ENCODE measurements at places on chromosomes 1 and 21.

- no peak for DNase-seq
Measured at GRCh38 chr1:64948216-64948615, 18.1 kb downstream of the JAK1 start.

GRCh38 chr1:202268817-202269216, 72.9 kb downstream of the UBE2T start:
- DNase-seq, result no peak

DNA sequence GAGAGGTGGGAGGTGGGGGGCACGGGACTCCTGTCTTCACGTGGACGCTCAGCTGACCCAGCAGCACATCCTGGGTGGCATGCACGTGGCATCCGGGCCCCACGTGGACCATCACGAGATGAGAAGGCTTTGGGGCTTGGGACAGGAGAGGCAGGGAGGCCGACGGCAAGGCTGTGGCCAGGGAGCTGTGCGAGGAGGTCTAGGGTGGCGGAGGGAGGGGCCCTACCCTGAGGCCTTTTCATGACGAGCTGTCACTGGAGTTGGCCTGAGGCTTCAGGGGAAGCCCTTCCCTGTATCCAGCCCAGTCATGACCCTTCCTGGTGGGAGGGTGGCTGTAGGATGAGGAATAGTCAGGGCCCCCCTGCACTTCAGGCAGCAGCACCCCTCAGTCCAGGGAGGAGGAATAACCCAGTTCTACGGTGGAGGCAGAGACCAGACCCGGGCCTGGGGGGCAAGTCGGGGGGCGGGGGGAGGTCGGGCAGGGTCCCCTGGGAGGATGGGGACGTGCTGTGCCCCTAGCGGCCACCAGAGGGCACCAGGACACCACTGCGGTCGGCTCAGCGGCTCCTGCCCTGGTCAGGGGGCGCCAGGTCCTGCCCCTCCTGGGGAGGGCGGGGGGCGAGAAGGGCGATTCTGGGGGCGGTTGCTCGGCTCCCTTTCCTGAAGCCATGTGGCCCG, 2.0 kb upstream of the PERM1 start:
- DNase-seq, result no peak

DNA sequence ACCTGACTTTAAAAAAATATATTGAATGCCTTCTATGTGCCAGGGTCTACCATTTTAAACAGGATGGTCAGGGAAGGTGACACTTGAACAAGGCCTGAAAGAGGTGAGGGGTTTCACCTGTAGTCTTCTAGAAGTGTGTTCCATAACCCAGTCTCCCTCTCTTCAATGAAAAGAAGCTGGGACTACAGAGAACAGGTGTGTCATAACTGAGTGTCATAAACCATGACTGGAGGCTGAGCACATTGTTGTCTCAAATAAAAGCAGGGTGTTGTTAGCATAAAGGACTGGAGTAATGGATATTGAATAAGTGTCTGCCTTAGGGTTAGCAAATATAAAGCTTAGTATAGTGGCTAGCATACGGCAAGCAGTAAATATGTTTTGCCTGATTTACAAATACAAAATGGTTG, 65.4 kb downstream of the SYDE2 start:
- DNase-seq, result no peak

GRCh38 chr1:230293390-230293700, 132.8 kb downstream of the PGBD5 start:
- no peak for DNase-seq

GRCh38 chr1:179781962-179782361, 38.9 kb downstream of the FAM163A start:
- DNase-seq, result no peak

GRCh38 chr1:22711071-22711470, 432 bp downstream of the EPHB2 start:
- DNase-seq, result no peak

DNA sequence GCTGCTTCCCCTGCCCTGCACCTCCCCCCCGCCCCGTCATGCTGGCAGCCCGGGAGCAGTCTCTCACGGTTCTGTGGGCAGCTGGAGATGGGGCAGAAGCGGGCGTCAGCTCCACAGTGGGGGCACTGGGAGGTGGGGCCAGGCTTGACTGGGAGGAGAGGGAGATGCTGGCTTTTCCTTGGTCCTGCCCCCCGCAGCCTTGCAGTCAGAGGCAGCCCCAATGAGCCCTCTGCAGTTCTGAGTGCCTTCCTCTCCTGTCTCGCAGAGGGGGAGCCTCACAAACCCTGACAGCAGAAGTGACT, 21.7 kb downstream of the ARHGEF10L start:
- no peak for DNase-seq

- DNase-seq, result no peak
Measured at GRCh38 chr1:220119043-220119512, 25.1 kb downstream of the IARS2 start.

DNA sequence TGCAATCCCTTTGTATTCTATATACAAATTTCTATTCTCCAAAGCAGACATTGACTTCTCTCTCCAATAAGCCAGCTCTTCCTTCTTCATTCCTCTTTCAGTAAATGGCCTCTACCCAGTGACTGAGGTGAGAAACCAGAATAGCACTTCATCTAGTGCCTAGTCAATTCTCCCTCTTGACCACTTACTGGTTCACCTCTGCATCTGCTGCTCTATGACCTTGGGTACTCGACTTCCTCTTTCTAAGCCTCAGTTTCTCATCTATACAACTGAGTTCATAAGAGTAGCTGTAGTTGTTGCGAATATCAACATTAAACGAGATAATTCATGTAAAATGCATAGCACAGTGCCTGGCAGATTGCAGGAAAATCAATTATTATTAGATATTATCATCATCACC, 12.4 kb downstream of the LYST start:
- no peak for DNase-seq

DNA sequence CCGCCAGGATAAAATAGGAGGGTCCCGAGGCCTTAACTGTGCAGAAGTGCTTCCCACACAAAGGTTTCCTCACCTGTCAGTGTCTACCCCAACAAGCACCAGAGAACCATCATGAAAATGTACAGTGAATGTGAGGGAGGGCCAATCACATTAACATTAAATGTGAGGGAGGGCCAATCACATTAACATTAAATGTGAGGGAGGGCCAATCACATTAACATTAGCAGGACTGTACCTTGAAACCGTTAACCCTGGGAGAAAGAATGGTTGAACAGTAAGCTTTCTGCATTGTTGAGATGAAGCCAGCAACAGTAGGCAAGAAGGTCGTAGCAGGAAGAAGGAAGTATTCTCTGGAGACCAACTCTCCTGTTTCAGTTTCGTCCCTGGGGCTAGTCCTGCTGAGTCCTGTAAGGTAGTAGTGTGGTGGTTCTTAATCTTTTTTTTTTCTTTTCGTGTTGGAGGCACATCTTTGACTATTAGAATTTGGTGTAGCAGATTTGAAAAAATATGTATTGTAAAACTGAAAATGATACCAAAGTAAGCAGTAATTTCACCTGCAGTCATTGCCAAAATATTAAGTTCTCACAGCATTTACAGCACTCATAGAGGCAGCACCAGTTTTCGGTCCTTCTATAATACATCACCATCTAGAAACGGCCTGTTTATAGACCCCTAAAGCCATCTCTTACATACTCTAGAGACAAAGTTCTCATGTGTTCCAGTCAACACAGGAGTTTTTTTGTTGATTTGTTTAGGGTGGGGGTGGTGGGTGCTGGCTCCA, 98.6 kb upstream of the PPP2R5A start:
- peak; percentile 81 for DNase-seq

- DNase-seq, result peak; percentile 98
Measured at GRCh38 chr1:89670163-89670562, 37.2 kb downstream of the LRRC8C start.

DNA sequence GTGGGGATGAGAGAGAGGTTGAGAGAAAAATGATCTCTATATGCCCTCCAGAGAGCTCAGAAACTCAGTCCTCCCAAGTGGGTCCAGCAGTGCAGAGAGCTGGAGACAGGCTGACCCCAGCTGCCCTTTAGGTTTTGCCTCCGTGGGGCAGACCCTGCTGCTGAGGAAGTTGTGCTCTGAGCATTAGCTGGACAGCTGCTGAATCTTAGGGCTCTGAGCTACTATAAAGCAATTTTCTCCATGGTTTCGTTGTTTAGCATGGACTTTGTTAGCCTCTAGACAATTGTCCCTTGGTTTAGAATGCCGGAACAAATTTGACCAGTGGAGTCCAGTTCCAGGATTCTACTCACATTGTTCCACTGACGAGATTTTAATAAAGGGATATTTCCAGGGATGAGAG, 22.1 kb downstream of the BATF3 start:
- DNase-seq, result no peak

DNA sequence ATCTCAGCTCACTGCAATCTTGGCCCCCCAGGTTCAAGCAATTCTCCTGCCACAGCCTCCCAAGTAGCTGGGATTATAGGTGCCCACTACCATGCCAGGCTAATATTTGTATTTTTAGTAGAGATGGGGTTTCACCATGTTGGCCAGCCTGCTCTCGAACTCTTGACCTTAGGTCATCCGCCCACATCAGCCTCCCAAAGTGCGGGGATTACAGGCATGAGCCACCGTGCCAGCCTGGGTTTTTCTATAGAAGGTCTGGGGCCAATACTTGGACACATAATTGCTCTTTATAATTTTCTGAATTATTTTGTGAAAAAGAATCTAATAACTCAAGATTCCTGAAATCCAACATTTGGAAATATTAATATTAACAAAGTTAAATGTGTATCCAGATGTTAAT, 1267.7 kb upstream of the ADGRL4 start:
- no peak for DNase-seq

- no peak for DNase-seq
Measured at GRCh38 chr21:31892686-31893085, 19.9 kb downstream of the HUNK start.

GRCh38 chr1:91889717-91890459, 3.9 kb upstream of the TGFBR3 start:
- DNase-seq, result no peak

- DNase-seq, result no peak
Measured at GRCh38 chr21:45331531-45332147, 43.9 kb upstream of the POFUT2 start.

- no peak for DNase-seq
Measured at GRCh38 chr1:199646761-199647160, 380.7 kb upstream of the NR5A2 start.

- DNase-seq, result no peak
Measured at GRCh38 chr1:219266524-219266923, 92.8 kb downstream of the LYPLAL1 start.

DNA sequence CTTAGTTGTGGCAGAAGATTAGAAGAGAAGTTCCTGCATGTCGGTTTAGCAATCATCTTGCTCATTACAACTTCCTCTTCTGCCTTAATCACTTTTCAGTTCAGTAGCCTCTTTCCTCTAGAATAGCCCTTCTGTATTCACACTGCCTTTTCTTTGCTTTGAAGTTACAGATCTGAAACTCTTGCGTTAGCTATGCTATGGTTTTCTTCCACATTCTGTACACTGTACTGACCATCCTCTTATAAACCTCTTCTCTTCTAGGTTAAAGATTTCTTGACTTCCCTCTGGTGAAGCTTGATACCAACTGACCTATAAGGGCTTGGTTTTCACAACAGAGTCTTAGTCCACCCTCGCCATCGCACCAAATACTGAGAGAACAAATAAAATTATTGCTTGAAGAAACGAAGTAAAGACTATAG, 35.0 kb downstream of the C21orf91 start:
- DNase-seq, result peak; percentile 96

GRCh38 chr1:19815801-19816736, 986 bp upstream of the RNF186 start:
- no peak for DNase-seq

DNA sequence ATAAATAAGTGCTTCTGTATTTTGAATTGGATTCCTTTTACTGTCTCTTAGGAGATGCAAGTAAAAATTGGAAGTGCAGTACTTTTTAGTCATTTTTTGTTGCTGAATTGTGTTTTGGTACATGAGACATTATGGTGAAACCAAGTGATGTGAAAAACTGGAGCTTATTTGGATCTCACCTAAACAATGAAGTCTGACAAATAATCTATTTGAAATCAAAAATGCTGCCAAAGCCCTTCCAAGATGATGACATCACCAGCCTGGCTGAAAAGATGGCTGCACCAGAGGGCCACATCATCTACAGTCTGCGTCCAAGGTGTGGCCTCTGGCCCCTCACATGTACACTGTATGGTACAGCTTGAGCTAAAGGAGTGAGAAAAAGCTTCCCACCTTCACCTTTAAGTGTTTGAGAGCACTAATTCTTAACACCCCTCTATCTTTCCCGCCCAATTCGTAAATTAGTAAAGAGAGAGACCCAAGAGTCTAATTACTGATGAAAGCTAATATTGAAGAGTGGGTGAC, 192.5 kb upstream of the ST6GALNAC5 start:
- no peak for DNase-seq

GRCh38 chr1:25520446-25521061, 22.9 kb upstream of the LDLRAP1 start:
- DNase-seq, result peak; percentile 42

GRCh38 chr1:185699874-185700273, 34.3 kb upstream of the HMCN1 start:
- no peak for DNase-seq

DNA sequence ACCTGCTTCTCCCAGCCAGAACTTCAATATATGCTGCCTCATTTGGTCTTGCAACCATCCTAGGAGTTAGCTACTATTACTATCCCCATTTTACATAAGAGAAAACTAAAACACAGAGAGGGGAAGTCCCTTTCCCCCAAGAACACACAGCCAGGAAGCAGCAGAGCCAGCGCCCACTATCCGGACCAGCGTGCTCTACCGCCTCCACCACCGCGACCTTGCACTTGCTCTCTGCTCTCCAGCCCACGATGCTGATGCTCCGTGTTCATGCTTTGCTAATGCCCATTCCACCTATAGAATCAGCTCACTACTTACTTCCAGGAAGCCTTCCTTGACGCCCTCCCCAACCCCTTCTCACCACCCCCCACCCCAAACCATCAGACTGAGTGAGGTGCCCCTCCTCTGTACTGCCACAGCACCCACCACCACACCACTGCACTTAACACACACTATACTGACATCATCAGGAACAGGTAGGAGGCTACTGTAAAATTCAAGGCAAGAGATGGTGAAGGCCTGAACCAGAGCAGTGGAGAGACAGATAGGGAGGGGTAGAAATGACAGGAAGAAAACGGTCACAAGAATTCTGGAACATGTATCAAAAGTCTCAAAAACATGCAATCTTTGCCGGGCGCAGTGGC, 9.4 kb downstream of the TMEM53 start:
- DNase-seq, result no peak

DNA sequence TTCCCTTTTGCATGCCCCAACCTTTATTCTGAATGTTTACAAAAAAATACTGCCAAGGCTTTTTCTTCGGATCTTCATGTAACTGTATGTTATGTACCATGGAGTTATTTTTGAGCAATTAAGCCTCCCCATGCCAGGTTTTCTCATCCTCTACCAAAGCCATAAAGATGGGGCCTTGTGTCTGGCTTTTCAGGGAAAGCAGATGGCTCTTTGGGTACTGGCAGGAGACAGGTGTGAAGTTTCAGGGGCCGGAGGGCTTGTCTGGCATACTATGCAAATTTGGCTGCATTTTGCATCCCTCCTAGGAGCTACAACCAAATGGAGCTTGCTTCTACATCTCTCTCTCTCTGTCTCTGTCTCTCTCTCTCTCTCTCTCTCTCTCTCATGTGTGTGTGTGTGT, 28.1 kb upstream of the PLXNA2 start:
- DNase-seq, result no peak

Measured in MV-4-11 (cell line).